ENCODE measurements at places on chromosomes 13 and 19.

- DNase-seq = no peak
These were observed 37.4 kb downstream of the PCDH9 start for GRCh38 chr13:67192751-67193150.

DNA sequence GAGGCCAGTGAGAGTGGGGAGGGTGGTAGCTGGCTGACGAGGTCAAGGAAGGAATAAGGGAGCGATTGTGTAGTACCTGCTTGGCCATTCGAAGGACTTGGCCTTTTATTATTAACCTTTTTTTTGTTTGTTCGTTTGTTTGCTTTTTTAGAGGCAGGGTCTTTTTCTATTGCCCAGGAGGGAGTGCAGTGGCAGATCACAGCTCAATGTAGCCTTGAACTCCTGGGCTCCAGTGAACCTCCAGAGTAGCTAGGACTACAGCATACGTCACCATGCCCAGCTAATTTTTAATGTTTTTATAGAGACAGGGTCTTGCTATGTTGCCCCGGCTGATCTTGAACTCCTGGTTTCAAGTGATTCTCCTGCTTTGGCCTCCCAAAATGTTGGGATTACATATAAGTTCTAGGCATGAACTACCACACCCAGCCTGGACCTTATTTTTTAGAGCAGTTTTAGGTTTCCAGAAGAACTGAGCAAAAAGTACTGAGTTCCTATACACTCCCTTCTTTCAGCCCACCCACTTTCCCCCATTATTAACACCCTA lies 25.5 kb downstream of the ARHGEF7 start:
- DNase-seq = no peak

DNA sequence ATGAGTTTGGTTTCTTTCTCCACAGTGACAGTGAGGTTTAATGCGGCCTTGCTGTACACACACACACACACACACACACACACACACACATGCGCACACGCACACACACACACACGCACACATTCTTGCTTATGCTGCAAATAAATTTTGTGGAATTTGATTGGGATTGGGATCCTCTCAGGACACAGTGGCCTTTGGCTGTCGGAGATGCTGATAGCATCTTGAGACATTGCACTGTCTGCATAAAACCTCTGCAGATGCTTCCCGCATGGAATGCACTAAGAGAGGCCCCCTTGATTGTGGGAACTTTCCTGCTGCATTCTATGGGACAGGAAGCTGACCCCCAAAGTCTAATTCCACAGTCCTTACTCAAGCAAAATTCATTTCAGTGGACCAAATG lies 145.6 kb downstream of the FLT1 start:
- DNase-seq = no peak

DNA sequence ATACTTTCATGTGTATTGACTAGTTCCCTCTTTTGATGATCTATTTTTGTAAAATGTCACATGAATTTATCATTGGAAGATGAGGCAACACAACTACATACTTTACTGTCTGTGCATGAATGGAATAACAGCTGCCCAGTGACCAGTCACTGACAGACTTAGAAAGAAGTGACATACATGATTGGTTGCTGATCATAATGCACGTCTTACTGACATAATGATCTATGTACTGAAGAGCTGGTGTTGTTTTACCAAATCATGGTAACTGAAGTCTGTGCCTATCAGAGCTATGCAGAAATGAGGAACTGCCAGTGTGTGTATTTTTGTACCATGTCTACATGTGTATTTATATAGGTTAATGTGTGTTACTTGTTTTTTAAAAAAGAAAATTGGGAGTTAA lies 26.5 kb downstream of the GPR18 start:
- no peak for DNase-seq
